Aorta (tissue), 5 donors: ENCODE measurements at places on chromosomes 13 and 19. TPM values are rescaled to one million over a fixed set of nuclear protein-coding genes. Genes with fewer than 3 reads are reported as not detected.

CACNA1A gene
- 2.0 TPM for total RNA-seq

NLRP5 gene
- not detected for total RNA-seq

DOCK6 gene
- 73.1 TPM for total RNA-seq

CRLF1 gene
- 92.5 TPM for total RNA-seq

KIRREL2 gene
- total RNA-seq = not detected

ZSCAN4 gene
- not detected for total RNA-seq

GRCh38 chr13:50611117-50611781 lies 232.2 kb downstream of the DLEU7 start:
- DNase-seq = no peak

DNA sequence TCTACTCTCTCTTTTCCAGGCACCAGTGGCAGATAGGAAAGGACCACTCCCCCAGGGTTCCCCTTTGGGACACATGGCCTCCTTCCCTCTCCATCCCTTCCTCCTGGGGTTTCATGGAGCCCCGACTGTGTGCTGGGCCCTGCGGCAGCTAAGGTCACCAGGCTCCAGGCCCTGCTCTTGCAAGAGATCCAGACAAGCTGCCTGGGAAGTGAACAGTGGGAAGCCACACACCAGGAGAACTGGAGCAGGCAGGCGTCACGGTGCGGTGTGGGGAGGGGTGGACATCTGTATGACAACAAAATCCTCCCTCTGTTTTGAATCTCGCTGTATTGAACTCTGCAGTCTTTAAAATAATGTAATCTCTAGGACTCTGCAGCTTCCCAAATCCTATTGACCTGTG lies 330.1 kb downstream of the UQCRFS1 start:
- DNase-seq = no peak

DNA sequence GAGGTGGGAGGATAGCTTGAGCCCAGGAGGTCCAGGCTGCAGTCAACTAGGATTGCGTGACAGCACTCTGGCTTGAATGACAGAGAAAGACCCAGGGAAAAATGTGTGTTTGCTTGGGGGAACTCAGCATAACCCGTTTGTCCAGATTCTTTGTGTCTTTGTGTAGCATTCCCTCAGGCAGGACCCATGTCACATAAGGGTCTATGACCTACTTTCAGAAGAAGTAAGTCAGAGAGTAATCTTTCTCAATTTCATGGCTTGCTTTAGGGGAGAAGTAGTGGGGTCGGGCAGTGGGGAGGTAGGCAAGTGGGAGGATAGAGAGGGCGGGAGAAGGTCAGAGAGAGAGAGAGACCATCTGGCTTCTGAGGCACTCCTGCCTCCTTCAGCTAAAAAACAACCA lies 11.9 kb upstream of the PSPC1 start:
- no peak for DNase-seq

GRCh38 chr13:93857126-93857525 lies 622.4 kb downstream of the DCT start:
- no peak for DNase-seq

DNA sequence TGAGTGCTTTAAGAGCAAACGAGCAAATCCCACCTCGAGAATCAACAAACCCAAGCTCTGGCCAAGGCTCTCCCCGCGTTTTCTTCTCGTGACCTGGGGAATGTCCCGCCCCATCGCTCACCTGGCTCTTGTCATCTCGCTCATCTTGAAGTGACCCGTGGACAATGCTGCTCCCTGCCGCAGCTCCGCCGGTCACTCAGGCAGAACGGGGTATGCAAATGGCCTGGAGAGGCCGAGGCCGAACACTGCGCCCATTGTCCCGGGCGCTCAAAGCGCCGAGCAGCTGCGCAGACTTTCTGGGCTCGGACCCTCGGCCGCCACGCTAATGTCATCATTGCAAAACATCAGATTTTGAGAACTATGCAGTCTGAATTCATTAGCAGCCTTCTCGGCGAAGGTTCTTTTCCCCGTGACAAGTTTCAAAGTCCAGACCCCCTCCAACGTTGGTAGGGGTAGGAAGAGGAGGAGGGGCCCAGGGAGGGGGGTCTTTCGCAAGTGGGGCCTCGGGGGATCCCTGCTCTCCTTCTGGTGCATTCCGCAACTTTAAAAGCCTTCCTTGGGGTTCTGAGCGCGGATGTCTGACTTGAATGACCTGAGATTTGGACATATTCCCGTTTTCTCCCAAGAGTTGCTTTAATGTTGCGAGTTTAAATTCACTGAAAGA lies 39.7 kb downstream of the SOX1 start:
- DNase-seq = no peak

DNA sequence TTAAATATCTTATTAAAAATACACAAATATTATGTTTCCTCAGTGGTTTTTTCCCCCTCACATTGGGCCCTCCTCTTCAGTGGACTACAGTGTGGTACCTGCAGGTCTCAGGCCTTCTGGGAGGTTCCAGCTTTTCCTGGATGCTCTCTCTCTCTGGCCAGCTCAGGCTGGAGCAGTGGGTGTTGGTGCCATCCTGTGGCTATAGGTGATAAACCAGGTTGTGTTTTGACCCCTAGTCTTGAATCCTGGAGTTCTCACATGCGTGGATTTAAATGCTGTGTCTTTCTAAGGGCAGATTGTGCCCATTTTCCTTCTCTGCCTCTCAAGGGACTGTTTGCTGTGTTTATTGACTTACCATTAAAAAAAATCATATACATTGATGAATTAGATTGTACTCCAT lies 41.2 kb upstream of the ZNF527 start:
- no peak for DNase-seq

DNA sequence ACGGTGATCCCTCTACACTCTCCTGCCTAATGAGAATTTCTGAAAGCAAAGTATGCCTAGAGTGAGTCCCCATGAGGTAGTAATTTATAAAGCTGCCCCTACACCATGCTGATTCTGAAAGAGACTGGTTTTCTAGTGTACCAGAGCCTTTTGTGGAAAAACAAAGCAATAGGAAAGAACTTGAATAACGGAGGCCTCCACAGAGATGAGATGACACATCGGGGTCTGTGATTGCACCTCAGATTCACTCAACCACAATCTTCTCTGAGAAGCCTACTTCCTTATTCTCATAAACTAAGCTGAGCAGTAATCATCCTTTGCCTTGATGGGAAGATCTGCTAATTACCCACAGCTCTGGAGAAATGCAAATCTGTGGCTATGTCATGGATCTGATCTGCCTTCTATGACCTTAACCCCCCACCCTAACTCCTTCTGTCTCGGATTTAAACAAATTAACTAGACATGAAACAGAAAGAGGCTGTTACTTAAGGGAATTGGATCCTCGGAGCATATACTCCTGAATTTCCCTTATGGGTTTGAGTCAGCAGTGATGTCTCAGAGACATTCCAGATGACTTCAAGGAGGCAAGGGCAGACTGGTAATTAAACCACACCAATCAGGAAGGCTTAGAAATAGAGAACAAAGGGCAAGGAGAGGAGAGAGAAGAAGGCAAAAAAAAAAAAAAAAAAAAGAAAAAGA lies 128.0 kb downstream of the DCT start:
- DNase-seq = no peak

DNA sequence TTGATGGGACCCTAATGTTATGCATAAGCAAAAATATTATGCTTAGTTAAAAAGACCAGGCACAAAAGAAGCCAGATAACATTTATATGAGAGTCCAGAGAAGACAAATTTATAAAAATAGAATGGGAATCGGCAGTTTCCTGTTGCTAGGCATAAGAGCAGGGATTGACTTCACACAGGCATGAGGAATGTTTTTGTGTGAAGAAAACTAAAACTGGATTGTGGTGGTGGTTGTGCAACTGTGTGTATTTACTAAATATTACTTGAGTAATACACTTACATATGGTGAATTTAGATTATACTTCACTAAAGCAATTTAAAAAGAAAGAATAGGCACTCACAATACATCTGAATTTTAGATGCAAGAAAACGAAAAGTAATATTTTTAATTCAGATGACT lies 108.3 kb downstream of the SLITRK1 start:
- no peak for DNase-seq

DNA sequence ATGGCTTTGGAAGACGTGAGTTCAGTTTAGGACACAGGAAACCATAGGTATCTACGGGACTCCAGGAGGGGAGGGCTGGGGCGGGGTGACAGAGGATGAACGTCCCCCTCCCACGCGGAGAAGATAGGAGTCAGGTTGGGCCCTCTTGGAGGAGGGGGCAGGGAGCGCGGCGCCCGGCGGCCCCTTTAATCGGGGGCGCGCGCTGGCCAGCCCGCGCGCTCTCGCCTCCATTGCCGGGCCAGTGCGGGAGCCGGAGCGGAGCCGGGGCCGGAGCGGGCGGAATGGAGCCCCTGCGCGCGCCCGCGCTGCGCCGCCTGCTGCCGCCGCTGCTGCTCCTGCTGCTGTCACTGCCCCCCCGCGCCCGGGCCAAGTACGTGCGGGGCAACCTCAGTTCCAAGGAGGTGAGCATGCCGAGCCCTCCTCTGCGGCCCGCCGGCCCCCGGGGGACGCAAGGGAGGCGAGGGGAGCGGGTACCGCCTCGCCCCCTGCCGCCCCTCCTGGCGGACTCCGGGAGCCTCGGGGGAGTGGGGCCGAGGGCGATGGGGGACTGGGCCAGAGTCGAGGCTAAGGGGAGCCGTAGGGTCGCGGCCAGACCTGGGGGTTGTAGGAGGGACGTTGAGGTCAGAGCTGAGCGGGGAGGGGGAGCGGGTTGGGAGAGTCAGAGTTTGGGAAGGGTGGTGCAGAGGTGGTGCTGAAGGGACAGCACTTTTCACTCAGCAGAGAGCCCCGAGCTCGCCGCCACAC lies at the start of gene TMEM145:
TMEM145 (plus strand) TSS at position 214 of the 744 bp plus-strand sequence; CDS start at position 282, 68 bp downstream.
- DNase-seq = no peak

GRCh38 chr19:38291855-38292254 lies 12.2 kb upstream of the C19orf33 start:
- no peak for DNase-seq

DNA sequence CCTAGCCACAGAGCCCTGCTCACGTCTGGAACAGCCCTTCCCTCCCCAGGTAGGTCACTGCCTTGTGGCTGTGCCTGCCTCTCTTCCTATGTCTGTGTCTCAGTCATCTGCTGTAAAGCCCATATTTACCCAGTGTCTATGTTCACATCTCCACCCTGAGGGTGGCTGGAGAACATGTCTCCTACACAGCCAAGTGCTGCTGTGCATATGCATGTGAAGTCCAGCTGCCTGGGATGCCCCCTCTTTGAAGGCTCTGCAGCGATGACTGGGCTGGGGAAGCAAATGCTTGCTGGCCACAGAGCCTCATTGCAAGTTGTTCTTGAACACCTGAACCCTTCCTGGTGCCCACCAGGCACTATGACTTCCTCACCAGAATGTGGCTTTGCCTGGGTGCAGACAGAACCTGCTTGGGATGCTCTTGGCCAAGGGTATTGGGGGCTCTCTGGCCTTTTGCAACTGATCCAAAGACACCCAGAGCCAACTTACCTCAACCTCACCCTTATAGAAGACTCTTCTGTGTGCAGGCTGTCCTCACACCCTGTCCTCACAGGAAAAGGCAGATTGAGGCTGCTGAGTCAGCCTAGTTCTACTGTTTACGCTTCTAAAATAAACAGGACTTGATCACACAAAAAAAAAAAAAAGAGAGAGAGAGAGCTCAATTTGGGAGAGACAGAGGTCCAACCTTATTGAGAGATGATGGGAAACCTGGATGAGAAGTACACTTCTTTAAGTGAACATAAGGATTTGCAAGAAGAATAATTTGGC lies 26.5 kb downstream of the MRPL57 start:
- no peak for DNase-seq

DNA sequence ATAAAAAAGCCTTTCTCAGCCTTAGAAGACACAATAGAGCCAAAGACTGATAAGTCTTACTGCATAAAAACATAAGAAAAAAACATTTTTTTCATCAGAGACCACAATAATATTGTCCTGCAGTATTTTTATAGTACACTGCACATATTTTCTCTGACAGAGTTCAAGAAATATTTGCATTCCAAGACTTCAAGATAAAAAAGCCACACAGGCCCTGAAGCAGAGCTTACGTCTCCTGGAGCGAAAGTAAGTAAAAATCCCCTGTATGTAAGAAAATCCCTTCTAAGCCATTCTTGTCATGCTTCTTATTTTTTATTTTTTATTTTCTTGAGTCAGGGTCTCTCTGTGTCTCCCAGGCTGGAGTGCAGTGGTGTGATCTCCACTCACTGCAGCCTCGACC lies 755.9 kb downstream of the LIG4 start:
- DNase-seq = no peak

DNA sequence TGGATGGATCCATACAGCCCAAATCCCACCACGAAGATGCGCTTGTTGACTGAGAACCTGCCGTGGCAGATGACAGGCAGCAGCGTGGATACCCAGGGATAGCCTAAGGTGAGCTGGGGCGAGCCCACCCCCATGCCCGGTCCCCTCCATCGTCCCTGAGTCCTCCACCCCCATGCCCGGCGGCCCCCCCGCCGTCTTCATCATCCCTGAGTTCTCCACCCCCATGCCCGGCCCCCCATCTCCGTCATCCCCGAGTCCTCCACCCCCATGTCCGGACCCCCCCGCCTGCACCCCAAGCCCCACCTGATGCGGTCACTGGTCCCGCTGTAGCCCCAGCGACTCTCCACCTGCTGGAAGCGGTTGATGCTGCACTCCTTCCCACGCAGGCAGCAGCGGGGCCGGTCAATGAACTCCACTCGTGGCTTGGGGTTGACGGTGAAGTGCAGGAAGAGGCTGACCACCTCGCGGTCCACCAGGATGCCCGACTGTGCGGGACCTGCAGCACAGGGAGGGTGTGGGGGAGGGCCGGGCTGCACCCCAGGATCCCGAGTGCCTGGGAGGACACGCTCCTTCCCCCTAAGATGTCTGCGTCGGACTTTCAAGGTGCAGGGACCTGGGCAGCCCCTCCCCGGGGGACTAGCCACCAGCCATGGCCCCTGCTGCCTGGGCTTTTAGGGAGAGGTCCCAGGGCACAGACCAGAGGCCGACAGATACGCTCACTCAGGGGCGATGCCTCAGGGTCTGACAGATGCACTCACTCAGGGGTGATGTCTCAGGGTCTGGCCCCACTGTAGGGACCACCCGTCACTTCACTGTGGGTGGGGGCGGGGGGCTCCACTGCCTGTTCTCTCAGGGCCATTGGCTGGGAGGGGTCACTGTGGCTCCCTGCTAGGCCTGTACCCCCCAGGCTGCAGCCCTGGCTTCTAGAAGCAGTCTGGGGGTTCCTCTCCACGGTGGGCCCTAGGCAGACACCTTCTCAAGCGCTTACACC lies 28.0 kb downstream of the BTBD2 start:
- no peak for DNase-seq

DNA sequence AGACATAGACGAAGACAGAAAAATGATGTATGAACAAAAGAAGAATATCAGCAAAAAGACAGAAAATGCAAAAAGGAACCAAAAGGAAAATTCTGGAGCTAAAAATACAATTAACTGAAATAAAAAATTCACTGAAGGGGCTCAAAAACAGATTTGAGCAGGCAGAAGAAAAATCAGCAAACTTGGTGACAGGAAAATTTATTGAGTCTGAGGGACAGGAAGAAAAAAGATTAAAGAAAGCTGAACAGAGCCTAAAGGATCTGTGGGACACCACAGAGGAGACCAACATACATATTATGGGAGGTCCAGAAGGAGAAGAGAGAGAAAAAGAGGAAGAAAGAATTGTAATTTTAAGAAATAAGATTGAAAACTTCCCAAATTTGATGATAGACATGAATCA lies 7.4 kb upstream of the LSR start:
- no peak for DNase-seq

GRCh38 chr19:10687518-10688288 lies 13.5 kb upstream of the QTRT1 start:
- no peak for DNase-seq
